NCI-H1092 (cell line): ENCODE measurements at places on chromosomes 12 and 14.

DNA sequence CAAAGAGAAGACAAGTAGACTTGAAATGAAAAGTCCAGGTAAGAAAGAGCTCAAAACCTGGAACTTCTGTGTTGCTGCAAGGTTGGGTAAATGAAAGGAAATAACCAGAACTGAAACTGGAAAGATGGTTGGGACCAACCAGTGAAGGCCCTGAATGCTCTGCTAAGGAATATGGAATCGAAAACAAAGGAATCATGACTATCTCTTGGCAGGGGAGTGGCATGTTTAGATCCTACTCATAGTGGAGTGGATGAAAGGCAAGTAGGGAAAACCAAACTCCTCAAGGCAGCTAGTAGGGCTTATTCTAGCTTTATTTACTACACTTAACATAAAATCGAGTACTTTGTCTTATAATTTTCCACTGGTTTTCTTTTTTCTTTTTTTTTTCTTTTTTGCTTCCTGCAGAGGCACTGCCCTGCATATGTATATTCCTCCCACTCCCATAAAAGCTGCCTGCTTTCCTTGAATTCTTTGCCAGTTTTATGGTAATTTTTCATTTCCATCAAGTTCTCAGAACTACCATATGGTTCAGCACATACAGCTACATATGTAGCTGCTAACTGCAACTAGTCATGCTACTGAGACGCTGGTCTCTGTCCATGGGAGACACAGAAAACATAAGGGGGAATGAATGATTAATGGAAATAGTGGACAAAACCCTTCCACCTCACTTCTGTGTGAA, 247.1 kb upstream of the TMTC1 start:
- DNase-seq: no peak

- no peak for DNase-seq
These were observed 18.8 kb downstream of the TTC7B start for GRCh38 chr14:90797451-90797850.

GRCh38 chr14:89011355-89012281, 187.2 kb downstream of the TTC8 start:
- no peak for DNase-seq

DNA sequence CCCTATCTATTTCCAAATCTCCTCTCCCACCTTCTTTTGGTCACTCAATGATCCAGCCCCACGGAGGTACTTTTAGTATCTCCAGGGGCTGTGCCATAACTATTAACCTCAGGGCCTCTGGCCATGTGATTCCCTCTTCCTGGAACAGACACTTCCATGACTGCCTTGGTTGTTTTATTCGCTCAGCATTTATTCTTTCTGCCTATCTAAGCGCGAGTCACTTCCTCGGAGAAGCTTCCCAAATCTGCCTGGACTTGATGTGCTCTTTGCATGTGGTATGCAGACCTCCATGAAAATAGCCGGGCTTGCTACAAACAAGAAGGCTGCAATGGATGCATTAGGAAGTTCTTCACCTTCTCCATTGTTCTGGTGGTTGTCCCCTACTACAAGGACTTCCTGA, 939.0 kb upstream of the TMEM132C start:
- no peak for DNase-seq

DNA sequence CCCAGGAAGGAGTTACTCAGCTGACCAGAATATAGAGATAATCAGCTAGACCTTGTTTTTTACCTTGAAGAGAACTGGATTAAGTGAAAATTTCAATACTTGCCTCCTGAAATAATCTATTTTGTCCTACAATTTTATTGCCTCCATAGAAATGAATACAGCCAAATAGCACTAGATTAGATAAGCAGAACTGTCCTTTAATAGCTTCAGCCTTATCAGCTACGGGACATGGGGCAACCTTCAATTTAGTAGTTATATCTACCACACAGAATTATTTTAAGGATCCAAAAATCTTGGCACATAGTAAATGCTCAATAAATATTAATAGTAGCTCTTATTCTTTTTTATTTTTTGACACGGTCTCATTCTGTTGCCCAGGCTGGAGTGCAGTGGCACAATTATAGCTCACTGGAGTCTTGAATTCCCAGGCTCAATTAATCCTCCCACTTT, 67.2 kb upstream of the PLEKHG3 start:
- DNase-seq: no peak

DNA sequence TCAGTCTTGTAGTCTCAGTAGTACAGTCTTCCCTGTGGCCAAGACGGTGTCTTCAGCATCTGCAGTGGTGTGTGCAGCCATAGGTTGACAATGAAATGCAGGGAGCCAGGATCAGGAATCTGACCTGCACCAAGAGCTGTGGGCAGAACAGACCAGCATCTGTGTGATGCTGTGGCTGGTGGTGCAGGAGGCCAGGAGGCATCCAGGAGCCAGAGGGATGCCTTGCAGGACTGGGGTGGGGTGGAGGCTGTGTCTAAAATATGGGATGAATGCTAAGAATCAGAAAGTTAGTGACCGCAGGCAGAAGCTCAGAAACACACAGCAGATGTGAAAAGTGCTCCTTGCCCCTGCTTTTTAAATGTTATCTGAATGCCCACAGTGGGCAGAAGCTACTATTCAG, 209.7 kb downstream of the CACNA1C start:
- DNase-seq: no peak

DNA sequence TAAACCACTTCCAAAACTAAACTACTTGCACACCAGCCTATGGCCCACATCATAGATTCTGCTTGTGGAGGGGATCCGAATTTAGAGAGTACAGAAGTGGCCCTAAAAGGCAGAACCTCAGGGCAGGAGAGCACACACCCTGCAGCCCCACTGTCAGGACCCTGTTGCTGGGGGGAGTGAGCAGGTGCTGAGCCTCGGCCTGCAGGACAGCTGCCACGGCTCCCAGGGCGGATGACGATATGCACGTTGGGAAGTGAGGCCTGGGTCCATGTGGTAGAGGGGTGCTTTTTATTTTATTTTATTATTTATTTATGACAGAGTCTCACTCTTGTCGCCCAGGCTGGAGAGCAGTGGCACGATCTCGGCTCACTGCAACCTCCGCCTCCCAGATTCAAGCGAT, 73.5 kb downstream of the TNFAIP2 start:
- no peak for DNase-seq

- DNase-seq: no peak
These were observed 311.9 kb upstream of the TBX3 start for GRCh38 chr12:114995891-114996290.

DNA sequence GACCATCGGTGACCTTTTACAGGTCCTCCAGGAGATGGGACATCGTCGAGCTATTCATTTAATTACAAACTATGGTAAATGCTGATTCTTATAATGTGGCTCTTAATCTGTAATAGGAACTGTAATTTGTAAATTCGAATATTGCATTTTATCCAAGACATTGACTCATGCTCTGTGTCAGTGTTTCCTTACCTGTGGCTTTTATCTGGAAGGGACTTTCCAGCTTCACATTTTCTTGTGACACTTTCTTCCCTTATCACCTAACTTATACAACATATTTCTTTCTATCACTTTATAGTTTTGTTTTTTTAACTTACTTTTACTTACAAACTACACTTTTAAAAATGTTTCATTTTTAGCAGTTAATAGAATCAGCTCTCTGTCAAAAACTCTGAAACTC, 14.8 kb downstream of the IRAK3 start:
- DNase-seq: no peak

GRCh38 chr14:103910262-103910935, 17.9 kb upstream of the TDRD9 start:
- peak; percentile 54 for DNase-seq
